ENCODE measurements at places on chromosomes 4 and X.

- no peak for DNase-seq
These were observed 13.2 kb downstream of the EFHC2 start for GRCh38 chrX:44330227-44330626.

DNA sequence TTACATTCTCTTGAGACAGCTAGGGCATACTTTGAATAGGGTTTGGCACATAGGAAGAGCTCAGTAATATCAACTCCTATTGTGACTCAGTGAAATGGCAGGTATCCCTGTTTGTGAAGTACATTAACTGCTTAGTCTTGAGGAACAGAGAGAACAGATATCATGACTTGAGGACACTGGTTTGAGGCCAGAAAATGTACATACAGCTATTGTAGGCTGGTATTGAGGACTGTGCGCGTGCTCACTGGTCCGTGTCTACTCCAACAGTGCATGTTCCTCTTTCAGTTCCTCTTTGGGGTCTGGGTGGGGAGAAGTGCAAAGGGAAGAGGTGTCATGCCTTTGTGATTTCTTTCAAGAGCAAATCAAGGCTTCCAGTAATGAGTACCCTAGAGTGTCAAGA, 34.6 kb upstream of the TBC1D9 start:
- DNase-seq, result no peak

GRCh38 chr4:25271866-25272265, 38.0 kb downstream of the PI4K2B start:
- DNase-seq, result no peak

DNA sequence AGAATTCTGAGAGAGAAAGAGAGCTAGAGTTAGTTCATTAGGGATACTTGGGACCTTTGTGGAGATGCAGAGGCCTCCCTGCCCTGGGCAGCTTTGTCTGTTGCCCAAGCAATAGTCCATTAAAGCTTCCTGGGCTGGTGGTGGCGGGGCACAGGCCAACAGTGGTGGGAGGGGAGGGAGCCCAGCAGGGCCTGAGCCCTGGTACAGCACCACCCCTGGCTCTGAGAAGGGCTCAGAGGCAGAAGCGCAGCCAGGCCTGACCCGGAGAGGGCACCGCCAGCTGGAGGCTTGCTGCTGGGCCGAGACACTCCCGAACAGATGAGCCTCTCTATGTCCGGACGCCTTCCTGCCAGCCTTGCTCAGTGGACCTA, 65.3 kb downstream of the EFNB1 start:
- DNase-seq, result no peak

GRCh38 chr4:113809311-113809710, 47.8 kb upstream of the CAMK2D start:
- DNase-seq, result no peak

GRCh38 chrX:7515681-7516413, 327.1 kb upstream of the VCX start:
- DNase-seq, result no peak

DNA sequence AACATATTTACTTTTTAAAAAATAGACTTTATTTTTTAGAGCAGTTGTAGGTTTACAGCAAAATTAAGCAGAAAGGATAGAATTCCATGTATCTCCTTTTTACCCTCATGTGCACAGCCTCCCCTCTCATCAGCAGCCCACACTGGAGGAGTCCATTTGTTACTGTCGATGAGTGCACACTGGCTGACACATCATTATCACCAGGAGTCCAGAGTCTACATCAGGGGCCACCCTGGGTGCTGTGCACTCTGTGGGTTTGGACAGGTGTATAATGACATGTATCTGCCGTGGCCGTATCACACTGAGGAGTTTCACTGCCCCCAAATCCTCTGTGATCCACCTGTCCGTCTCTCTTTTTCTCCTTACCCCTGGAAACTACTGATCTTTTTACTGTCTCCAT, 26.3 kb downstream of the TBC1D14 start:
- no peak for DNase-seq

- DNase-seq, result no peak
These were observed 21.0 kb upstream of the EFNB1 start for GRCh38 chrX:68807818-68808217.

GRCh38 chr4:81635739-81636138, 164.0 kb upstream of the RASGEF1B start:
- no peak for DNase-seq

GRCh38 chr4:41365681-41366080, 109.0 kb downstream of the UCHL1 start:
- no peak for DNase-seq

All from activated CD8-positive, alpha-beta memory T cell treated with anti-CD3 and anti-CD28 coated beads for 4 hours (primary cell).